ENCODE measurements at places on chromosomes 6 and 20.

- peak; percentile 36 for DNase-seq
Measured at GRCh38 chr6:33577718-33578117, 2.4 kb downstream of the BAK1 start.

- DNase-seq = no peak
Measured at GRCh38 chr6:29791786-29792122, 35.9 kb upstream of the HLA-G start.

DNA sequence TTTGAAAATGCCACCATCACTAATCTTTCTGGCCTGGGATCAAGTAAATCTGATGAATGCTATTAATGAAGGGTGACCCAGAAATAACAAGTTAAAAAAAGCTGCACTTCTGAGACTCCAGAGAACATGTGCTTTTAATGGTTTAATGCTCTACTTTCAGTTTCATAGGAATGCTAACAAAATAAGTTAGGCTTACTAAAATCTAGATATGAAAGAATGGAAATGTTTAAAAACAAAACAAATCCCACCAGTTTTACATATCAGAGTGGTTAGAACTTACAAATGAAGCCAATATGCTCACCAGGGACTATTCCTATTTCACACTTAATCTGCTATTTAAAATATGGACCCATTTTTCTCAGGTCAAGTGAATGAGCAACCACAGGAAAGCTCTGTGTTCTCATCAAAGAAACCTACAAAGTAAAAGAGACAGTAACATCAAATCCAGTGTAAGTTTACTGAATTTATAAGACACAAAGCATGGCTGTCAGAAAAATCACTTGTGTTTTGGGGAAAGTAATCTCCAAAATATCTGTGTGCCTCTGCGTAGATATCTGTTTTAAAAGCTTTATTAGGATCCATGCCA lies 40.3 kb downstream of the FYN start:
- DNase-seq = no peak

GRCh38 chr6:156191895-156192294 lies 585.3 kb upstream of the ARID1B start:
- peak; percentile 39 for DNase-seq

GRCh38 chr6:2791450-2791974 lies 26.3 kb downstream of the WRNIP1 start:
- DNase-seq = no peak

- DNase-seq = no peak
Measured at GRCh38 chr6:158398252-158399024, 86.2 kb downstream of the TULP4 start.

DNA sequence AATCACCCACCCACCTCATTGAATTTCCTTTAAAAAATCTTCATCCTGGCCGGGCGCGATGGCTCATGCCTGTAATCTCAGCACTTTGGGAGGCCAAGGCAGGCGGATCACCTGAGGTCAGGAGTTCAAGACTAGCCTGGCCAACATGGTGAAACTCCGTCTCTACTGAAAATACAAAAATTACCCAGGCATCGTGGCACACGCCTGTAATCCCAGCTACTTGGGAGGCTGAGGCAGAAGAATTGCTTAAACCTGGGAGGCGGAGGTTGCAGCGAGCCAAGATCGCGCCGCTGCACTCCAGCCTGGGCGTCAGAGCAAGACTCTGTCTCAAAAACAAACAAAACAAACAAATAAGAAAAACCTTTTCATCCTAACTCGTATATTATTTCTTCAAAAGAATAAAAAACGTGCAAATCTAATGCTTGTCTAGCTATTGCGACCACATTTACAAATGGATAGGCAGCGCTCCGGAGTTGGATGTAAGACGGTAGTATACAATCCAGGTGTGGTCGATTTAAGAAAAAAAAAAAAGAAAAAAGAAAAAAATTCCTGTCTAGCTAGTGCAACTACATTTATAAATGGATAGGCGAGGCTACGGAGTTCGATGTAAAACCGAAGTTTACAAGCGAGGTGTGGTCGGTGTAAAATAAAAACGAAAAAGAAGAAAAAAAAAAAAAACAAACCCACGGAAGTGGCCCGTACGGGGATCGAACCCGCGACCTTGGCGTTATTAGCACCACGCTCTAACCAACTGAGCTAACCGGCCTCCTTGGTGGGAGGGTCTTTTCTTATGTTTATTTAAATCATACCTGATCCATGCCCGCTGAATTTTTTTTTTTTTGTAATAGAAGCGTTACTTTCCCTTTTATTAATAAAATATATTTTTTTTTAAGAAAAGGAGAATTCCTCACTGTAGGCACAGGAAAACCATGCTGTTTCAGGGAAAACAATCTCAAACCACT lies 70.7 kb upstream of the PRSS16 start:
- peak; percentile 86 for DNase-seq

- no peak for DNase-seq
Measured at GRCh38 chr20:15619816-15620215, 953.4 kb downstream of the KIF16B start.

DNA sequence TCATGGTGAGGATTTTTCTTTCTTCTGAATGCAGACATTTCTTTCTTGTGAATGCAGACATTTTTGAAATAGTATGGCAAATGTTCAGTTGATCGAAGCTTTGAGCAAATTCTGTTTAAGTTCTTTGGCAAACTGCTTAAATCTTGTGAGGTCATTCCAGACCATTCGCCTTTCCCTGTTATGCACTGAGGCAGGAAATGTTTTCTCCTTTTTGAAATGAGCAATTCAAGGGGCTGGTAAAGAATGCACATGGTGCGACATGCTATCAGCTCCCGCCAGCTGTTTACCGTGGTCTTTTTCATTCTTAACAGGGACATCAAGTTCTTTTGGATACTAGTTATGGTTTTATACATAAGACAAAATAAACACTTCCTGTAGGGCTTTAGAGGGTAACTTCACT lies 112.0 kb upstream of the CCN2 start:
- DNase-seq = no peak

GRCh38 chr6:148298683-148299082 lies 44.0 kb upstream of the SASH1 start:
- no peak for DNase-seq

DNA sequence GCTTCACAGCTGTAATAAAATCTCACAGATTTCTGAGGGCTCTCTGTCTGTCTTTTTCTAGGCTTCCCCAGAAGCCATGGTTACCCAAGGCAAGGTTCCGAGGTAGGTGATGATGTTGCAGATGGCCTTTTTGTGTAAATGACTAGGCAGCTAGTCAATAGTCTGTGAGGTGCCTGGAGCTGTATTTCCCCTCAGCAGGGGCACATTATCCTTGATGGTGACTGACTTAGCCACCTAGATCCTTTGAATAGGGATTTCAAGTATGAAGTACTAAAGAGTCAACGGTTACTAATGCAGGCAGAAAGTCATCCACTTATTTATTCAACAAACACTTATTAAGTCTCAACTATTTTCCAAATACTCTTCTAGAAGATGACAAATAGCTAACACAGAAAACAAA lies 49.3 kb upstream of the L3MBTL3 start:
- DNase-seq = no peak

GRCh38 chr6:26043384-26044139 lies 43.7 kb upstream of the HFE start:
- DNase-seq = peak; percentile 82

GRCh38 chr6:14144678-14145113 lies 27.1 kb downstream of the CD83 start:
- DNase-seq = peak; percentile 73

DNA sequence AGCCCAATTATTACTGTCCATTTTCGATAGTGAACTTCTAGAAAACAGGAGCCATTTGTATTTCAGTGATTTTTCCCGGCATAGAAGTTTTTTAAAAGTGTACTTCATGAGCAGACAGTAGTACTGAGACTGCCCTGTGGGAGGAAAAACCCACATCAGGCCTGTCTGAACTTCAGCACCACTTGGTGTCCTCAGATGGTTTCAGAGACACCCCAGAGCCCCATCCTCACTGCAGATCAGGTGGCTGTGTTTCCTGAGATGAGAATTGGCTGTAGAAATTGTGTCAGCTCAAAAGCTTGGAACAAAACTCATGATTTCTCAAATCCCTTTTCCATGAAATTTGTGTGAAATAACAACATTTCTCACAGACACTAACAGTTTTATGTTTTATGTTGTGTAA lies 110.0 kb upstream of the RIN2 start:
- no peak for DNase-seq

- DNase-seq = no peak
Measured at GRCh38 chr20:14410869-14411555, 73.6 kb upstream of the FLRT3 start.

DNA sequence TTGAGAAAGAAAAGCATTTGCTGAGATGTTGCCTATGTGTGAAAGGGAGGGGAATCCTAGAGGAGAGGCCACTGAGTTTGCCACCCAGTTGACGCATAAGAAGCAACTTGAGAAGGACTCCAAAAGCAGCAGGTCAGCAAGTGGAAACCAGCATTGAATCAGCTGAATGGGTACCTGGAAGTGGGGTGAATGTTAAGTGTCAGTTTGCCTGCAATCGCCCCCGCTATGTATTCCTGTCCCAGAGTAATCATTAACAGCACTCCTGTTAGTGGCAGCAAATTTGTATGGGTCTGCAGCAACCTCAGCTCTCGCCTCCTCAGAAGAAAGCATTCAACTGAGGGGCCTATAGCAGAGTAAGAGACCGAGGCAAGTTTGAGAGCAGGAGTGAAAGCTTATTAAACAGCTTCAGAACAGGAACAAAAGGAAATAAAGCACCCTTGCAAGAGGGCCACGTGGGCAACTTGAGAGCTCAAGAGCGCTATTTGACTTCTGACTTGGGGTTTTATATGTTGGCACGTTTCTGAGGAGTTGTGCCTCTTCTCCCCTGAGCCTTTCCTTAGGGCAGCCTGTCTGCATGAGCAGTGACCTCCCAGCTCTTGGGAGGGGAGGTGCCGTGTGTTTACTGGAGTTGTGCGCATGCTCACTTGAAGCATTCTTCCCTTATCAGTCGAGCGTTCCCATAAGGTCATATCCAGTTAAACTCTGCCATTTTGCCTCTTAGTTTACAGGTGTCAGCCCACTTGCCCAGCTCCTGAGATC lies 122.6 kb upstream of the PHACTR1 start:
- no peak for DNase-seq

DNA sequence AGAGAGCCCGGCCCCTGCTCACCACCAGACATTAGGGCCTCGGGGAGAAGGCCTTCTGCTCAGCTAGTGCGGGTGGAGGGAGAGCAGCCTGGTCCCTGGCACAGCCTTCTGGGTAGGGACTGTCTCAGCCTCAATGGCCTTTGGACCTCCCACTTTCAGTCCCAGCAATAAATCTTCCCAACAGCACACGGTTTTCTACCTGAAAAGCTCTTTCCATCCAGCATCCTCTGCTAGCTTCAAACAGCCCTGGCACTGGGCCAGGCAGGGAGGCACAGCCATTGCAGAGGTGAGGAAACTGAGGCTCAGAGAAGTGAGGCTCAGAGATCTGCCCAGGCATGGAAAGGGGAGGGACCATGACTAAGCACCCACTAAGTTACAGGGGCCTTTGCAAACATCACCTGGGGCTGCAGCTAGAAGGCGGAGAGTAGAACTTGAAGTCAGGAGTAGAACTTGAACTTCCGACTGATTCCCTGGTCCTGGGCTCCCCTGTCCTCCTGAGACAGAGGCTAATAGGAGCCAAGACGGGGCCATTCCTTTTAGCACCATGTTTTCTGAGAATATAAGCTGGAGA lies 43.9 kb upstream of the NOL4L start:
- DNase-seq = no peak

- DNase-seq = no peak
Measured at GRCh38 chr6:137568067-137568466, 73.9 kb upstream of the OLIG3 start.

DNA sequence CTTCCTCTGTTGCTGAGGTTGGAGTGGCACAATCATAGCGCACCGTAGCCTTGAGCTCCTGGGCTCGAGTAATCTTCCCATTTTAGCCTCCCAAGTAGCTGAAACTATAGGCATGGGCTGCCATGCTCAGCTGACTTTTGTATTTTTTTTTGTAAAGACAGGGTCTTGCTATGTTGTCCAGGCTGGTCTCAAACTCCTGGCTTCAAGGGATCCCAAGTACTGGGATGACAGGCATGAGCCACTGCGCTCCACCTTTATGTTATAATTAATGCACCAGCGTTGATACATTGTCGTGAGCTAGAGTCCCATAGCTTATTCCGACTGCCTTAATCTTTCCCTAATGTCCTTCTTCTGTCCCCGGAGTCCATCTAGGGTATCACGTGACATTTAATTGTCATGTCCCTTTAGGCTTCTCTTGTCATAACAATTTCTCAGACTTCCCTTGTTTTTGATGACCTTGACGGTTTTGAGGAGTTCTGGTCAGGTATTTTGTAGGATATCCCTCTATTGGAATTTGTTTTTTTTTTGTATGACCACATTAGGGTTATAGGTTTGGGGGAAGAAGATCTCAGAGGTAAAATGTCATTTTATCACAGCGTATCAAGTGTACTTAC lies 63.9 kb downstream of the CEBPB start:
- no peak for DNase-seq
